ENCODE measurements at places on chromosomes 1 and 21.

DNA sequence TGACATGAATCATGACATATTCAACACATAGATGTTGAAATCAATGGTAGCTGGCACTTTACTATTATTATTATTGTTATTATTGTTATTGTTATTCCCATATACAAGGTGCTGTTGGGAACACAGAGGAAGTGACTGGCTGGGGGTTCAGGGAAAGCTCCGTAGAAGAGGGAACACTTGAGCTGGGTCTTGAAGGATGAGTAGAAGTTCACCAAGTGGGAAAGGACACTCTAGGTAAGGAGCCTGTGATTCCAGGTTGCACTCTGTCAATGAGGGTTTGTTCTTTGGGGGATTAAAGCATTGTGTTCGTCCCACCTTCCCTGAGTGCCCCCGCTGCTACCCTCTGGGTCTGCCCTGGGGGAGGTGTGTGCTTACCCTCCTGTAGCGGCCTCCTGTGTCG, 14.1 kb downstream of the ZNF362 start:
- DNase-seq: no peak

DNA sequence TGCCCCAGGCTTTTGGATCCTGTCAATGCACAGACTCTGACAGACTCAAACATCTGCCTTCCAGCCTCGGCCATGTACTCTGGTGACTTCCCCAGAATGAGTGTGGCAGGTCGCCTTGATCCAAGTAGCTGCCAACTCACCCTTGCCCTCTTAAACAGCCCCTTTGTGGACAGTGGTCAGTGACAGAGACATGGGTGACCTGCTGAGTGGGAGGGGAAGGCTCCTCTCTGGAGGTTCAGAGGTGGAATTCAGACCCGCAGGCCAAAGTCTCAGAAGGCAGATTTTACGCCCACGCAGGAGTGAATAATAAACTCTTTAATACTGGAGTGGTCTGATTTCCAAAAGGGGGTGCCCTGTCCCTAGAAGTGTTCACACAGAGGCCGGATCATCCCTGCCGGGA, 63.5 kb downstream of the TLR5 start:
- no peak for DNase-seq

DNA sequence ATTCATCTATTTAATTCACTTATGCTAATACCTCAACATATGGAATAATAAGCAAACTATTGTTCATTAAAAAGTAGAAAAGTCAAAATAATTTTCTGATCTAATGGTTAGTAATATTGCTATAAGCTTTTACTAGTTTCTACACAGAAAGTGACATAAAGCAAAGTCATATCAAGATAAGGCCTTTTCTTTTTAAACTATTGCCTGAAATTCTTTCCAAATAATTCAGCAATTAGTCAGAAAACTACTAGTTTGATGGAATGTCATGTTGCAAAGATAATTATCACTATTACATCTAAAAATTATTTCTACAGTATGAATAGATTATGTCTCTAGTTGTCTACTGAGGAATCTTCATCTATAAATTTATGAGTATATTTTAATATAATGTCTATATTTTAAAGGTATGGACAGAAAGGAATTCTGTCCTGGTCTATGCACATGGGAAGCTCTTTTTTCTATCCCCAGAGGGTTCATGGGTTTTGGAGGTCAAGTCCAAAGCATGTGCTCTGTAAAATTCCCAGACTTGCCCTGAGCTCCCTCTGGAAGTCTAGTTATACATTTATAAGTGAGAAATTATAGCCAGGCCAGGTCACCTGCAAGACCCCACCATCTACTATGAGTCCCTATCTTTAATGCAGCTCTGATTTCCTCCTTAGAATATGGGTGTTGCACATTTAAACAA, 84.6 kb upstream of the DPYD start:
- DNase-seq: no peak

DNA sequence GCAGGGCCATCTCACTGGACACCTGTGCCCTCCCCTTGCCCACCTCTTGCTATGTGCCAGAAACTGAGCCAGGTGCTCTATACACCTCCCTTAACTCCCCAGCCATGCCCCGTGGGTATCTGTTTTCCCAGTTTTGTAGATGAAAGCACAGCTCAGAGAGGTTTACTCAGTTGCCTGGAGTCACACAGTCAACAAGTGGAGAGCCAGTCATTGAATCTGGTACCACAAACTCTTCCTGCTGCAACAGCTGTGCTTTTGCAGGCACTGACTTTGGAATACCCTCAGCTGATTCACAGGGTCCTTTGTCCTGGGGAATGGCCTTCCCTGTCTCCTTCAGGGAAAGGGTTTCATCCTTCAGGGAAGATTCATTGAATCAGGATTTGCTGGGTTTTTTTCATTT, 22.1 kb downstream of the PAX7 start:
- no peak for DNase-seq

DNA sequence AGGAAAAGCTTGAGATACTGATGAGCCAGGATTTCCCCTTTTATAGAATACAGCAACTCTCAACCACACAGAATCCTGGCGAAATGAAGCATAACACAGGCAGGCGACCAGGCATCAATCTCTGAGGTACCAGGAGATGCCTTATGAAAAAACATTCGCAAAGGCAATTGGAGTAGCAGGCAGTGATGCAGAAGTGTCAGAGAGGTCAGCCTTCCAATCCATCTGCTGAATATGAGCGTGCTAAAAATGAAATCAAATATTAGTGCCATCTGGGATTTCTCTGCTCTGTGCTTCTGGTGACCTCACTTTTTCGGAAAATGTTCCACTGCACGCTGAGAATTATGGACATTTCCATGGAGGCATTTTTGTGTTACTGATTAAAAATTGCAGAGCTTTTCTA, 258.8 kb downstream of the VAV3 start:
- DNase-seq: no peak

Data from spinal cord (tissue), 10 donors.